Erythroblast (primary cell): ENCODE measurements at places on chromosomes 5 and 9.

DNA sequence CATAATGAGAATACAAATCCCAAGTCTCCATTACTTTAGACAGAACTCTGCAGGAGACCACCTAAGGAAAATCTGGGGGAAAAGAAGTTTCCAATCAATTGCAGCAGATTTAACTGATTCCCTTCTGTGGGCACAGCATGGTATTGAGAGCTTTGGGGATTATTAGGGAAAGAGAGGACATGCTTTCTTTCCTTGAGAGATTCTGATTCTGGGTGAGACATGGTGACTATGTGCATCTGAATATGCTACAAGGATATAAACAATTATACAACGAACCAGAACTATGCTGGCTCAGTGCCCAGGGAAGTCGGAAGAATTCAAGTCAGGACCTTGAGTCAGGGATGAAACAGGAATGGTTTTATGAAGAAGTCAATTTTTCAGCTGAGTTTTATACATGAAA, 183.7 kb downstream of the PDE4D start:
- no peak for DNase-seq

DNA sequence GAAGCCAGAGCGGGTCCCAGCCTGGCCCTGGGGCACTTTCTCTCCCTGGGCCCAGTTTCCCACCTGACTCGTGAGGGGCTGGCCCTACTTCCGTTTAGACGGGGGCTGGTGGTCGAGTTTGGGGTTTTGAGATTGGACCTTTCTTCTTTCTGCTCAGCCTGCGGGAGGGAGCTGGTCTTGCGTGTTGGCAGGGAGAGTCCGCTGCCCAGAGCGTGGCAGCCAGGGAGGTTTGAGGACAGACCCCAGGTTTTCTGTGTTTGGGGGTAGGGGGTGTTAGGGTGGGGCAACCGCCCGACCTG, 6.0 kb upstream of the PITX1 start:
- DNase-seq = no peak

- DNase-seq = no peak
Observed at GRCh38 chr5:173429489-173430150, 101.4 kb upstream of the STC2 start.

DNA sequence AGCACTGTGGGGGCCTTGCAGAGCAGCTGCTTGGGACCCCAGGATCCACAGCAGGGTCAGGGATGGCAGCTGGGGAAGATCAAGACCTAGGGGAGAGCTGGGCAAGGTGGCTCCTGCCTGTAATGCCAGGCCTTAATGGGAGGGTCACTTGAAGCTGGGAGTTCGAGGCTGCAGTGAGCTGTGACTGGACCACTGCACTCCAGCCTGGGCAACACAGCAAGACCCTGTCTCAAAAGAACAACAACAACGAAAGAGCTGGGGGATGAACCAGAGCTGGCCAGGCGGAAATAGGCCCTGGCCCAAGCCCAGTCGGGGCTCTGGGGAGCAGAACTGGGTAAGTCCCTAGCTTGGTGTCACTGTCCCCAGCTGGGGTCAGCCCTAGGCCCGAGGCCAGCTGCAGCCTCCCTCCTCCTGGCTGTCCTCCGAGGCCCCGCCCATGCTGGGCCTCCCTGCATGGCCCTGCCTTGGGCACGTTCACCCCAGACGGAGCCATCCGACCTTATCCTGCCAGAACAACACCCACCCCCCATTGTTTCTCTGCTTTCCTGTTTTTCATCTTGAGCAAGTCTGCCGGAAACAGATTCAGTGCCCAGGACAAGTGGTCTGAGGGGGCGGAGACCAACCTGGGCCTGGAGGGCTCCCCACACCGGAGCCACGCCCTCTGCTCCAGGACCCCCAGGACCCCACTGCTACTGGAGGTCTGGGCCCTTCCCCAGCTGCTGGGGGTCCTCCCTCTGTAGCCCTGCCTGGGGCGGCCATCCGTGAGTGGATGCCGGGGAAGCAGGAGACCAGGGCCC, 1.9 kb downstream of the DIPK1B start:
- no peak for DNase-seq
